ENCODE measurements at places on chromosomes 11 and 22. TPM values are rescaled to one million over a fixed set of nuclear protein-coding genes. Genes with fewer than 3 reads are reported as not detected.
A peak's percentile ranks its signal among the peaks of the same experiment; 100 is the strongest.

KCNA4 gene
- total RNA-seq: not detected

UPK3A gene
- not detected for total RNA-seq

TSSK2 gene
- not detected for total RNA-seq

DNA sequence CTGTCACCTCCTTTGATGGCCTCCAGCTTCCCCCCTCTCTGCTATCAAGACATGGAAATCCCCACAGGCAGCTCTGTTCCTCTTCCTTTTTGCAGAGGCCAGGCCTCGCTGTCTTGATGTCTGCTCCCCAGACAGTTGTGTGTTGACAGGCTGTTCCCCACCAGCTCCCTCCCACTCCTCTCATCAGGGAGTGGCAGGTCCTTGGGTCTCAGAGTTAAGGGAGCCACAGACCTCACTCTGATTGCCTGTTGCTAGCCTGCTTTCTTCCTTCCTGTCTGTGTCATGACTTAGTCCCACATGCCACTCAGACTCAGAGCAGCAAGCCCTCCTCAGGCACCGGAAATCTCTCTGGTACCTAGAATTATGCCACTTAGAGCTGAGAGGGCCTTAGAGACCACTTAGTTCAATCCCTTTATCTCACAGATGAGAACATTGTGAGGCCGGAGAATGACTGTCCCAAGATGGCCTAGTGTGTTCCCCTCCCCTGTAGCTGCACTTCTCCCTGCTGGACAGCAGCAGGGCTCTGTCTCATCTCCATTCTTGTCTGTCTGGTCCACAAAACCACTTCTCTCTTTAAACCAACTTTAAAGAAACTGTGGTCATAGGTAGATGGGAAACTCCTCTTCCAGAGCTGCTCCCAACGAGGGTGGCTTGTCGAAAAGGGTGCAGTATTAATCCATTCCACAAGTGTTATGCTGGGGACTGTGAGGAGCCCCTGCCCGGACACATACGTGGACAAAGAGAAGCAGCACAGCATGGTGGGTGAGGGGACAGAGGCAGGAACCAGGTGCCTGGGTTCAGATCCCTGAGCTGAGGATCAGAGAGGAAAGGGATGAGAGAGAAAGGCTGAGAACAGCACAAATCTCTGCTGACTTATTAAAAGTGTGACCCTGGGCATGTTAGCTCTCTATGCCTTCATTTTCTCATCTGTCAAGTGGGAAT is 4.2 kb downstream of the AMPD3 start:
- peak; percentile 34 for DNase-seq

DNA sequence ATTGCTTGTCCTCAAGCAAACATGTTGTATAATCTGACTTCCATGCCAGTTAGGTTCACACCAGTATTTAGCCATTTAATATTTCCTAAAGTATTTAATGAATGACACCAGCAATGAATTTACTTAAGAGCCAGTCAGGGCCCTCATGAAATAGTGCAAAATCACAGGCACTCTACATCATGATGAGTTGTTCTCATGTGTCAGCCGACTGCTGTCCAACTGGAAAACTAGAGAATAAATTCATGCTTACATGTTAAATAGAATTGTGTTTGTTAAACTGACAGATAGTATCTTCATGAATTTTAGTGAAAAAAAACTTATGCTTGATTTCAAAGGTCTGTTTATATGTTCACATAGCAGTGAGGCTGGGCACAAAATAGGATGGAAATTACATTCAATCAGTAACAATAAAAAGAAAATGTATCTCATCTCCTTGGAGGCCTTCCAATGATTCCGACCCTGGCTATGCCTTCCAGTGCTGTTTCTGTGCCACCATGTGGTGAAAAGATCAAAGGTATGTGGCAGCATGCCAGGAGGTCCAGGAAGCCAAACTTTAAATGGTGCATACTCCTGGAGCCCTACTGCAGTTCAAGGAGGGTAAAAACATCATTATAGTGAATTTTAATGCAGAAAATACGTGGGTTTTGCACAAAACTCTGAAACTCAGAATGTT is 45.2 kb downstream of the CTSC start:
- peak; percentile 75 for DNase-seq

- DNase-seq: no peak
Observed at GRCh38 chr22:45280587-45280980, 4.2 kb upstream of the UPK3A start.

DNA sequence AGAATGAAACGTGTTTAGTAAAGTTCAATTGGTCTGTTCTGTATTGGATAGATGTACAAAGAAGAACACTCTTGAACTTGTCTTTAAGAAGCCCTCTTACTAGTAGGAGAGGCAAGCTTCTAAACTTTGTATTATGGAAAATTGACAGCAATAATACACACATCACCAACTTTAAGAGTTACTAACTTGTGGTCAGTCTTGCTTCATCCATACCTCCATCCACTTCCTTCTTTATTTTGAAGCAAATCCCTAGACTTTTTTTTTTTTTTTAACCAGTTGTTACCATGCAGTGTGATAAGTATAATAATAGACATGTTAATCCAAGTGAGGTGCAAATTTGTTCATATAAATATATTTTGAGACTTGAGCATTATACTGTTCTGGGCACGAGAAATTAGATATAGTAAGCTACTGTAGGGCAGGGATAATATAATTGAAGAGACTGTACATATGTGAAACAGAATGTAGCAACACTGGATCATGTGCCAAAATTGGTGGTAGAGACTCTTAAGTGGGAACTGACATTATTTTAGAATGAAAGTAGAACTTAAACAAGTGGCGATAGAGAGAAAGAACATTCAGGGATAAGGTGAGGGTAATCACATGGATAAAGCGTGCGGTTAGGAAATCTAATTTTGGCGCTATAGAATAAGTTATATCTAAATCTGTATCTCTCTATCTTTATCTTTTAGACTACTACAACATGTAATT is 6.5 kb downstream of the FAR1 start:
- DNase-seq: no peak

DNA sequence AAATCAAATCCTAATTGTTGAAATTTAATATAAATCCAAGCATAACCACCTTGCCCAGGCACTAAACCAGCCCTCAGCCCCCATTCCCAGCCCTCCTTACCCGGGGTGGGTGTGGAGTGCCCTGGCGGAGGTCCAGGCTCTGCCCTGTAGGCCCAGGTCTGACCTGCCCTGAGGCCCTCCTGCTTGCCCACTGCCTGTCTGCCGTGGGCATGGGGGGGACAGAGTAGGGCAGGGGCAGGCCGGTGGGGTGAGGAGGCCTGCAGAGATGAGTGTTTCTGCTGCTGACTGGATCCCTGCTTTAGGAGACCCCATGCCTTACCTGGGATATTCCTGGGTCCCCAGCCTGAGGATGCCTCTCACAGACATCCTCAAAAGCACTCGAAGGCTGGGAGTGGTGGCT is 3.6 kb upstream of the CHID1 start:
- DNase-seq: no peak

DNA sequence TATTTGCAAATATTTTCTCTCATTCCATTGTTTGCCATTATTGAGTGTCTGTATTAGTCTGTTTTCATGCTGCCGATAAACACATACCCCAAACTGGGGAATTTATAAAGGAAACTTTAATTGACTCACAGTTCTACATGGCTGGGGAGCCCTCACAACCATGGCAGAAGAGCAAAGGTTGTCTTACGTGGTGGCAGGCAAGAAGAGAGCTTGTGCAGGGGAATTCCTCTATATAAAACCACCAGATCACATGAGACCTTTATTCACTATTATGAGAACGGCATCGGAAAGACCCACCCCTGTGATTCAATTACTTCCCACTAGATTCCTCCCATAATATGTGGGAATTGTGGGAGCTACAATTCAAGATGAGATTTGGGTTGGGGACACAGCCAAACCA is 10.2 kb downstream of the RASSF10 start:
- no peak for DNase-seq

All from dermis blood vessel endothelial cell (primary cell).